NCI-H1930 (cell line): ENCODE measurements at places on chromosomes 1 and 21.

- DNase-seq, result no peak
Observed at GRCh38 chr1:94553323-94553730, 11.8 kb upstream of the F3 start.

DNA sequence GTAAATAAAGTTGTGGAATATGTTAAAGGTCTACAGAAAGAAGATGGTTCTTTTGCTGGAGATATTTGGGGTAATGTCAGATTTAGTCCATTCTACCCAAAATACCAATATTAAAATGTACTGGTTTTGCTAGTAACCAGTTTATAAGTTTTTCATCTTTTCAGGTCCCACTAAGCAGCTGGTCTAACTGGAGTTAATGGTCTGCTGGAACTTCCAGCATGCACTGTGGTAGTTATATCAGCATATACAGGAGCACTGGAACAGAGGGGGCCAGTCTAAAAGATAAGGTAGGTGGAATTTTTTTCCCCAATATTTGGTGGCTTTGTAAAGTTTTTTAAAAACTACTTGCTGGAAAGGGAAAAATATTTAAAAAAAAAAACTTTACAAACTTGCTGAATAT is 3.9 kb downstream of the RABGGTB start:
- DNase-seq, result no peak

DNA sequence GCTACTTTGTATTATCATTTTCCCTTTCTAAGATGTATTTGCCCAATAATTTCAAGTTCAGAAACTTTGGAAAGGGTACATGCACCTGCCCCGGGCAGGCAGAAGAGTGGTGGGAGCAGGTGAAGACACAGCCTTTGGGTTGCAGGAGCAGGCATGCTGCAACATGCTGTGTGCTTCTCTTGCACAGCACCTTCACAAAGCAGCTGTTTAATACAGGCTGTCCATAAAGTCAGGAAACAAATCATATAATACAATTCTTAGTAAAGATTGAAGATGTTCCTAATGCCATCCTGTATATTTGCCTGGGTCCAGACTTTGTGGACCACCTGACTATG is 182.9 kb downstream of the ZNF281 start:
- DNase-seq, result no peak

GRCh38 chr1:226432586-226433340 is 24.9 kb upstream of the PARP1 start:
- no peak for DNase-seq

GRCh38 chr1:43315963-43316737 is 15.4 kb downstream of the TIE1 start:
- DNase-seq, result no peak

- DNase-seq, result no peak
Observed at GRCh38 chr1:32180186-32181060, 948 bp downstream of the TXLNA start.

- no peak for DNase-seq
Observed at GRCh38 chr1:24366707-24367106, 46.9 kb downstream of the STPG1 start.

DNA sequence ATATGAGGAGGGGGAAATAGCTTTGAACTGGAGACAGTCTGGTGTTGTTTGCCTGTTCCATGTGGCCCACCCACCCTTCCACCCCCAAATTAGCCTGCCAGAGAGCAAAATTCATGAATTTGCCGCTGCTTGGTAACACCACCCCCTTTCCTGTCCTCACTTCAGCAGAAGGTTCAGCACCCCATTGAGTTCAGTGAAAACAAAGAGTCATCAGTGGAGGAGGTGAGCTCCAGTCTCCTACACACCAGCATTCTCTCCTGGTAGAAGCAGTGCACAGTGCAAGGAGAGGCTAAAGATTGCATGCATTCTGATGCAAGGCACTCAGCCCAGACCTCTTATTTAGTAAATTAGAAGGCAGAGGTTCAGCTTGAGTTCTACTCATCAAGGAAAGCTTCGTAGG is 99.7 kb upstream of the DYNLT5 start:
- no peak for DNase-seq

DNA sequence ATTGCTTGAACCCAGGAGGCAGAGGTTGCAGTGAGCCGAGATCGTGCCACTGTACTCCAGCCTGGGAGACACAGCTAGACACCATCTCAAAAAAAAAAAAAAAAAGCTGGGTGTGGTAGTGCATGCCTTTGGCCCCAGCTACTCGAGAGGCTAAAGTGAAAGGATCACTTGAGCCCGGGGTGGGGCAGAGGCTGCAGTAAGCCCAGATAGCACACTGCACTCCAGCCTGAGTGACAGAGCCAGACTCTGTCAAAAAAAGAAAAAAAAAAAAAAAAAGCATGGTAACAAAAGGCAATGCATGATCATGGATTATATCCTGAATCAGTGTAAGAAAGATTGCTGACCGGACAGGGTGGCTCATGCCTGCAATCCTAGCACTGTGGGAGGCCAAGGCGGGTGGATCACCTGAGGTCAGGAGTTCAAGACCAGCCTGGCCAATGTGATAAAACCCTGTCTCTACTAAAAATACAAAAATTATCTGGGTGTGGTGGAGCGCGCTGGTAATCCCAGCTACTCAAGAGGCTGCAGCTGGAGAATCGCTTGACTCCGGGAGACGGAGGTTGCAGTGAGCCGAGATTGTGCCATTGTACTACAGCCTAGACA is 76.3 kb downstream of the RUSC1 start:
- DNase-seq, result no peak

GRCh38 chr1:15753776-15754175 is 4.8 kb upstream of the FBLIM1 start:
- no peak for DNase-seq

GRCh38 chr21:44911384-44912157 is 9.1 kb downstream of the ITGB2 start:
- no peak for DNase-seq

DNA sequence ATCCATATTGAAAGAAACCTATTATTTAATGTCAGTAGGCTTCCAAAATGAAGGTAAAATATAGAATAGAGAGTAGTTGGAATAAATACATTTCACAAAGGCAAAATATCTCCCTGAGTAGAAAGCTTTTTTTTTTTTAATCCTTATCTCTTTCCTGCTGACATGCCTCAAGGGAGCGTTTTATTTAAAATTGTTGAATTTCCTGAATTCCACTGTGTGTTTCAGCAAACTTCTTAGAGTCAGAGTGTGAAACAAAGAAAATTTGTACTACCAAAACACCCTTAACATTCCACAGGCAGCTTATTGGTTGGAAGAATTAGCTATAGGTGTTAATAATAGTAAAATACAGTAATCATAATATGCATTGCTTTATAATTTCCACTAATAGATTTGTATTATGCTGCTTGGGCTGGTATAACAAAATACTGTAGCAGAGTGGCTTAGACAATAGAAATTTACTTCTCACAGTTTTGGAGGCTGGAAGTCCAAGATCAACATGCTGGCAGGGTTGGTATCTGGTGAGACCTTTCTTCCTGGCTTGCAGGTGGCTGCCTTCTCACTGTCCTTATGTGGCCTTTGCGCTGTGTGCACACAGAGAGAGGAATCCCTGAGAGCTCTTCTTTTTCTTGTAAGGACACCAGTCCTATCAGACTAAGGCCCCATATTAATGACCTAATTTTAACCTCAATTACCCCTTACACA is 468.4 kb upstream of the C1orf87 start:
- DNase-seq, result no peak

DNA sequence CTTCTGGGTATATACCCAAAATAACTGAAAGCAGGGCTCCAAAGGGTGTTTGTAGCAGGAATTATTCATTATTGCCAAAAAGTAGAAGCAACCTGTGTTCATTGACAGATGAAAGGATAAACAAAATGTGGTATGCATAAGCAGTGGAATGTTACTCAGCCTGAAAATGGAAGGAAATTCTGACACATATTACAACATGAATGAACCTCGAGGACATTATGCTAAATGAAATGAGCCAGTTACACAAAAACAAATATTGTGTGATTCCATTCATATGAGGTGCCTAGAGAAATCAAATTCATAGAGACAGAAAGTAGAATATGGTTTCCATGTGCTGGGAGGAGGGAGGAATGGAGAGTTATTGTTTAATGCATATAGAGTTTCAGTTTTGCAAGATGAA is 86.3 kb upstream of the ARTN start:
- no peak for DNase-seq

GRCh38 chr1:58765006-58765405 is 18.8 kb downstream of the JUN start:
- no peak for DNase-seq

- DNase-seq, result no peak
Observed at GRCh38 chr1:115301438-115302020, 36.5 kb downstream of the NGF start.

DNA sequence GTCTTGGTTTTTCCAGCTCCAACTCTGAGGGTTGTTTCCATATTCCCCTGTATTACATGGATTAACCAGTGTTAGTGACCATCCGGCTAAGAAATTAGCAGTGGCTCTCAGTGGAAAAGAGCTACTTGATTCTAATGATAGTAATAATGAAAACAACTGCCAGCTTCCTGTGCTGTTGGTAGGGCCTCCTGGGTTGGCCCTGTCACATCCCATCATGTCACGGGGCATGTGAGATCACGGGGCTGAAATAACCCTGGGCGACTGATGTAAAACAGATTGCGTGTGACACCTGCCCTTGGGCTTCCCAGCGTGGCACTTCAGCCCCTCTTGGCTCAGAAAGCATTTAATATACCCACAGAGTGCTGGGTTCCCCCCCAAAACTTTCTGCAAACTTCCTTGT is 149.0 kb downstream of the ROR1 start:
- no peak for DNase-seq

DNA sequence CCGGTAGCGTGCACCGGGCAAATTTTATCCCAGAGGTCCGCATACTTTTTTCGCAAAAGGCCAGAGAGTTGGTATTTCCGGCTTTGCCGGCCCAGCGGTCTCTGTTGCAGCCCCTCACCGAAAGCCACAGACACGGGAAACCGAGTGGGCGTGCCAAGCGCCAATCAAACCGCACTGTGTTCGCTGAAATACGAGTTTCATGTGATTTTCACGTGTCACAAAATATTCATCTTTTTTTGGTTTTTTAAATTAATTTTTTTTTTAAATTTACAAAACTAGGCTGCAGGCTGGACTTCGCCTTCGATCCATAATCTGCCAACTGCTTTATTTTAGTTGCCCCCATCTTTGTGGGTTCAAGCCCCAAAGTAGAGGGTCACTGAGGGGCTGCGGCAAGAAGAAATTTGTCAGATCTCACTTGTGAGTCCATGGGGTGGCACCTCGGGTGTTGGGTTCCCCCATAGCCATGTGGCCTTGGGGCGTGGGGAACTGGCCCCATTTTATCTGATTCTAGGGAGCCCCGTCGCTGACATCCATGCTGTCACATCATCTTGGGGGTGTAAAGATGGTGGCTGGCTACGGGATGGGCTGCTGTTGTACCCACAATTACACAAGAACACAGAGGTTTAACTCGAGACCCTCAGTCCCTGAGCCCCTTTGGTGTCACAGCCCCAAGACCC is 20.8 kb downstream of the SLC45A1 start:
- no peak for DNase-seq

DNA sequence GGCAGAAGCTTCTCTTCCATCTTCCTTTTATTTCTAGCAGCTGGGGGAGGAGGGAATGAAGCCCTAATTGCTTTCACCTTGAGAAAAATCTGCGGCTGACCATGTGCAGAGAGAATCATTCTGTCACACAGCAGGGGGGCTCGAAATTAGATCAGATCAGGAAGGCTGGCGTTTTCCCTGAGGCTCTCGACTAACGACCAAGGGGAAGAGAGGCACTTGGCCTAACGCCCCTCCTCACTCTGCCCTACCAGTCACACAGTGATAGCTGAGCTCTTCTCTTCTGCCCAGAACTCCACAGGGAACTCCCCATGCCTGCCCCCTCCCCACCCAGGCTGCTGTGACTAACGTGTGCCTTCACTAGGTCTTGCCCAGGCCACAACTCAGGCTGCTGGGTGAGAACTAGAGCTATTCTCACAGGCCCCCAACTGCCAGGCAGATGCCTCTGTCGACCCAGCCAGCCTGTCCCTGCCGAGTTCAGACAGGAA is 26.5 kb upstream of the KHDRBS1 start:
- no peak for DNase-seq

DNA sequence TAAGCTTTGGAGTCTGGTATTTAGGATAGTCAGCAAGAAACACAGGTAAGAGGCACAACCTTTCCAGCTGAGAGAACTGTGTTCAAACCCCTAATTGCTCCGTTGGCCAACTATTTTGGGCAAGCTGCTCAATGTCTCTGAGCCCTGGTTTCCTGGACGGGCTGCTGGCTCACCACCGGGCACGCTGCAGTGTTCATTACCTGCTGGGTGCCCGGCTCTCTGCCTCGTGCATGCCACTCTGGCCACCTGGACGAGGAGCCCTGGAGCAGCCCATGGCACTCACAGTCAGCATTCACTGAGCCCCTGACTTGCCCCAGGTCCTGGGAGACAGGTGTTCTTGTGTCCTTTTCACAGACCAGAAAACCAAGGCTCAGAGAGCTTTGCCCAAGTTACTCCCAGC is 51.0 kb downstream of the DMRTB1 start:
- DNase-seq, result no peak

DNA sequence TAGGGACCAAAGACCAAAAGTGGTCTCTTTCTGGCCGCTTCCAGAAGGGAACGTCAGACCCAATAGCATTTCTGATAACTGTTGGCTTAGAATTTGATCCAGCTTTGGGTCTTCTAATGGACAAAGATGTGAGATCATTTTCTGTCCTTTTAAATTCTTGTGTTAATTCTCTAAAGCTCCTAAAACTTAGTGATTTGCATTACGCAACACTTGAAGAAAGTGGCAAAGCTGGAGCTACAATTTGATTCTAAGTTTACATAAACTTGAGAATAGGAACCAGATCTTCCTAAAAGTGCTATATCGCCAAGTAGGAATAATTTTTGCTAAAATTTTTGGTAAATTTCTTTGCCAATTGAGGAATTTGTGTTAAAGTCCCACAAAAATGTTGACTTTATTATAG is 21.6 kb upstream of the PLA2G4A start:
- DNase-seq, result no peak

GRCh38 chr1:75438355-75438754 is 172.6 kb downstream of the SLC44A5 start:
- DNase-seq, result no peak

DNA sequence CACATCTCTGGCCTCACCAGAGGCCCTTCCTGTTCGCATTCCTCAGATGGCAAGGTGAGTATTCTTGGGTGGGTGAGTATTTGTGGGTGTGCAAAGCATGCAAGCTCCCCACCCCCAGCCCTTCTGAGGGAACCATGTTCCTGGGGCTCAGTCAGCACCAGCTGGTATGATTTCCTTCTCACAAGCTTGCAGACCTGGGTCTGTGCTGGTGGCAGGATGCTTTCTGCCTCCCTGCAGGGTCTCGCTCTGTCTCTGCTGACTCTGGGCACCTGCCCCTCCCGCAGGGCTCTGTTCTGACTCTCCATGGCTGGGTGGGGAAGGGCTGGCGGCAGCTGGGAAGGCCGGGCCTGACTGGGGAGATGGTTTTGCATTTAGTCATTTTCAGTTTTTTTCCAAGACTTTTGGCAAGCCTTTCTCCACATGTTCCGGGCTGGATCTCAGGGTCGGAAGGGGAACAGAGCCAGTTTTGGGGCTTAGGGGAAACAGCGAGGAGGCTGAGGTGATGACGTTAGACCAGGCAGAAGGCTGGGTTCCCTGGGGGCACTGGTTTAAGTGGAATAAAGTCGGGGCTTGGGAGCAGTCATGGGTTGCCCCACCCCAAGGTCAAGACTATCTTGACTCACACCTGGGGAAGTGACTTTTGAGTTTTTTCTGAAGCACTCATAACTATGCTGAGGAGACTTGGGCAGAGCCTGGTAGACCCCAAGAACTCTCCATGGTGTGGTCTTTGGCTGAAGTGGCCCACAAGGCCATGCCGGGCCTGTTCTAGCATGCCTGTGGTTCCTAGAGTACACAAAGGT is 6.2 kb downstream of the RASSF5 start:
- DNase-seq, result no peak
